Cerebellum (tissue), 4 donors: ENCODE measurements at places on chromosomes 4 and X. TPM values are rescaled to one million over a fixed set of nuclear protein-coding genes. Genes with fewer than 3 reads are reported as not detected.

DNA sequence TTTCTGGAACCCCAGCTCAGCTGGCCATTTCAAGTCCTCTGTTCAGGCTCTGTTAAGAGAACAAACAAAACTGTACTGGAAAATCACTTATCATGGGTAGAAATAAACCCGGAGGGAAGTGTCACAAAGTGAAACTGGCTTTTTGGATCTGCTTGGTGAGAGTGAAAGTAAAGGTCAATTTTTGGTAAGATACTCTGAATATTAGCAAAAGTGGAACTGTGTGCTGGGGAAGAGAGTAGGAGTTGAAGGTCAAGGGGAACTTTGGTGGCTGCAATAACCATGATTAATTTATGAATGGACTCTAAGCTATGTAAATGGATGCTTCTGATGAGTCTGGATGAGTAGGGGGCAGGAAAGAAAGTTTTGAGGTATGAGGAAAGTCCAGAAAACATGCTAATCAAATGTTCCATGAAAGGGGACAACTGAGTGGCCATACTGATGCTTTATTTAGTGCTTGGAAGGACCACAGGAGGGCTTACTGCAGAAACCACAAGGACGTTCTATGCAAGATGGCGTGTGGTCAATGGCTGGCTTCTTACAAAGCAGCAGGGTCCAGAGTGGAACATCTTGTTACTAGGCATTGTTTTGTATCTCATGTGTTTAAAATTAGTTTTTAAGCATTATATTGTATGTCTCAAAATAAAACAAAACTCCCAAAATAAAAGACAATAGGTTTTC lies 36.8 kb upstream of the TNIP3 start:
- DNase-seq = no peak

GRCh38 chrX:153873282-153874084 lies 12.5 kb downstream of the L1CAM start:
- DNase-seq = no peak

DNA sequence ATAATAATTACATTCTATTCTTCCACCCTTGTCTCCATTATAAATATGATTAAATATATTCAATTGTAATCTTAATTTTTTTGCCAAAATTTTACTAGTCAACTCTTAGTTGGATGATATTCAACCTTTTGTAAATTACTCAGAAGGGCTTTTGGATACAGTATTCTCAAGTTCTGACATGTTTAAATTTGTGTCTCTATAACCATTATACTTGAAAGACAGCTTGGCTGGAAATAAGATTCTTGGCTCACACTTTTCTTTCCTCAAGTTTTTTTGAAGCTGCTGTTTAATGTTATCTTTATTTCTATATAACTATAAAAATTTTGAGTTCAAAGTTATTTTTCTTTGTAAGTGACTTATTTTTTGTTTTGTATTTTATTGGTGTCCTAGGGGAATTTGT lies 214.4 kb downstream of the ARAP2 start:
- no peak for DNase-seq

GRCh38 chrX:22338740-22339139 lies 66.0 kb downstream of the CBLL2 start:
- DNase-seq = no peak

GRCh38 chr4:55242506-55242905 lies 103.5 kb upstream of the SRD5A3 start:
- no peak for DNase-seq

DNA sequence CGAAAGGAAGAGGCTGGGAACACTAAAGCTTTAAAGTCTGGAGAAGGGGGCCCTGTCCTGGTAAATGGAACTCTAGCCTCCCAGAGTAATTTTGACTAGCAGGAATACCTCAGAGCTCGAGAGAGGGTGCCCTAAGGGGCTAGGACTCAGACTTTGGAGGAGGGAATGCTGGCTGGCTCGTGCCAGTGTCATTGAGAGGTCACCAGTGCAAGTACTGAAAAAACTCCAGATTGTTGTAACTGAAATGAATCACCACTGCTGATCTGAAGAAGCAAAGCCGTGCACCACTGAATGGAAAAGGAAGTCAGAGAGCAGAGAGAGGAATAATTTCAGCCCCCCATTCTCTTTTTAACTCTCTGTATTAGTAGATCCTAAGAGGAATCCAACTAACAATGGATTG lies 690.2 kb downstream of the FAT4 start:
- no peak for DNase-seq

GRCh38 chrX:108072746-108073145 lies 18.6 kb downstream of the PSMD10 start:
- no peak for DNase-seq

GRCh38 chrX:11666164-11666563 lies 444 bp upstream of the ARHGAP6 start:
- no peak for DNase-seq

- DNase-seq = no peak
These were observed 203.2 kb upstream of the MBNL3 start for GRCh38 chrX:132692066-132692465.

- no peak for DNase-seq
These were observed 358.4 kb upstream of the MAGEB16 start for GRCh38 chrX:35439692-35440091.

- DNase-seq = peak; percentile 52
These were observed 10.4 kb downstream of the CLCN5 start for GRCh38 chrX:49932791-49933190.

Gene LRCH2
- 31.0 TPM for total RNA-seq

Gene KCNIP4
- total RNA-seq = 126 TPM

Gene DNASE1L1
- total RNA-seq = 5.1 TPM

Gene RADX
- total RNA-seq = 14.4 TPM

Gene CTAG2
- total RNA-seq = not detected

Gene POU3F4
- 6.8 TPM for total RNA-seq

Gene ANKRD50
- total RNA-seq = 84.3 TPM

Gene GPRIN3
- total RNA-seq = 36.8 TPM

Gene CT45A3
- not detected for total RNA-seq
